ENCODE measurements at places on chromosomes 4 and X.

- DNase-seq = no peak
Measured at GRCh38 chr4:1414831-1415680, 8.8 kb upstream of the NKX1-1 start.

GRCh38 chr4:121953860-121954259 is 2.0 kb upstream of the TRPC3 start:
- no peak for DNase-seq

DNA sequence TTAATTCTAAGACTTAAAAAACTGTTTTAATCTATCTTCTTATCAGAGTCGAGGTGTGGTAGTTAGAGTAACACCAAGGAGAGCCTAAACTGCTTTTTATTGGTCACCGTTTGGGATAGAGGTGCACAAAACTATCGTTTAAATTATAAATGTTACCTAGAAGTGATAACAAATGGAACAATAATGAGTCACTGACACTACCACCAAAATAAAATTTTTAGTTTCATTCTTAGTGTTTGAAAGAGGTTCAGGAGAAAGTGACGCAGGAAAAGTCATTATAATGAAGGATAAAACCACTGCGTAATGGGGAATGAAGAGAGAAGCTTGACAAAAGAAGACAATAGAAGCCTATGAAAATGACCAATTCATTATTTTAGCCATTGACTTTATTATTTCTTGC is 158.2 kb downstream of the COX18 start:
- no peak for DNase-seq

DNA sequence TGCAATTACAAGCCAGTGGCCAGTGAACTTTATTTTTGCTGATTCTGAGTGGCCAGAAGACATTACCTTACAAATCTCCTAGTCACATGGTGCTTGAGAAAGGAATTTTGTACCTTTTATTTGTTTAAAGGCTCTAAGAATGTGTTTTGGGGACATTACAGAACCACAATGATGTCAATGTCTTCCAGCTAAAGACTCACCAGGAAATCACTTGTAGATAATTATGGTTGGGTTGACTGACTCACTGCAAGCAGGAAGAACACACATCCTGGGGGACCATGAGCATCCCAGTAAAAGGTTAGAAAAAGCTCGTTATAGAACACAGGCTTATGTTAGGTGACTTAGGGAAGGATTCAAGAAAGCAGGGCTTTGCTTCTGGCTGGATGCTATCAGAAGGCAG is 119.4 kb upstream of the FAM9B start:
- peak; percentile 67 for DNase-seq

GRCh38 chrX:619451-619811 is 11.2 kb upstream of the SHOX start:
- DNase-seq = no peak

All from fibroblast of pulmonary artery (primary cell).